ENCODE measurements at places on chromosomes 3 and 15. TPM values are rescaled to one million over a fixed set of nuclear protein-coding genes. Genes with fewer than 3 reads are reported as not detected.

DNA sequence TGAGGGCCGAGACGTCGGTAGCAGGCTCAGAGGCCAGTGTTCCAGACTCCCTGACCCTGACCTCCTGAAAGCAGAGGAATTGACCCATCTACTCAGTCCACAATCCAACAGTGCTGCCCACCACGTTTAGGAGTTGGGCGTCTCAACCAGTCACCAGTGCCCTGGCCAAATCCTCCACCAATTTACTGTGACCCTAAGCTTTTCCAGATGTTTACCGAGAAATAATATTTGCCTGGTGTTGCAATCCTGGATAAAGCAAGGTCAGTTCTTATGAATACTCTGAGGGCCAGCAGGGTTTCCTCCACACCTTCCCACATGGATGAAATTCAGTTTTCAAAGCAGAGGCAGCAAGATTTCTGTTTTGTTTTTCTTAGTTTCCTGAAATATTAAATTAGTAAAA lies 7.5 kb upstream of the APOD start:
- no peak for DNase-seq

DNA sequence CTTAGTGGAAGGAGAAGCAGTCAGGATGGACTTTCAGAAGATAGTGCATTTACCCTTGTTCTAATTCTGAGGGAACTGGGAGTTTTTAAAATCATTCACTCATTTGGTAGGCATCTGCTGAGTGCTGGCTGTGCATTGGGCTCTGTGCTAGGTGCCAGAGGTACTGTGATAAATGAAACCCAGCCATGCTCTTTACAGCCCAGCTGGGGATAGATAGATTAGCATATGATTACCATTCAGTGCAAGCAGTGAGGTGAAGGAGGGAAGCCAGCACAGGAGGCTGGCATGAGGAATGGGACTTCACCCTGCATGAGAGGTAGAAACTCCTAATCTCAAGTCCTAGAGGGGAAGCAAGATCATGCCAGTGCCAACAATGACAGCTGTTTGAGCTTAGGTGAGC lies 361.9 kb upstream of the TRIM42 start:
- no peak for DNase-seq

GRCh38 chr3:7917443-7918151 lies 584.0 kb upstream of the LMCD1 start:
- DNase-seq, result no peak

DNA sequence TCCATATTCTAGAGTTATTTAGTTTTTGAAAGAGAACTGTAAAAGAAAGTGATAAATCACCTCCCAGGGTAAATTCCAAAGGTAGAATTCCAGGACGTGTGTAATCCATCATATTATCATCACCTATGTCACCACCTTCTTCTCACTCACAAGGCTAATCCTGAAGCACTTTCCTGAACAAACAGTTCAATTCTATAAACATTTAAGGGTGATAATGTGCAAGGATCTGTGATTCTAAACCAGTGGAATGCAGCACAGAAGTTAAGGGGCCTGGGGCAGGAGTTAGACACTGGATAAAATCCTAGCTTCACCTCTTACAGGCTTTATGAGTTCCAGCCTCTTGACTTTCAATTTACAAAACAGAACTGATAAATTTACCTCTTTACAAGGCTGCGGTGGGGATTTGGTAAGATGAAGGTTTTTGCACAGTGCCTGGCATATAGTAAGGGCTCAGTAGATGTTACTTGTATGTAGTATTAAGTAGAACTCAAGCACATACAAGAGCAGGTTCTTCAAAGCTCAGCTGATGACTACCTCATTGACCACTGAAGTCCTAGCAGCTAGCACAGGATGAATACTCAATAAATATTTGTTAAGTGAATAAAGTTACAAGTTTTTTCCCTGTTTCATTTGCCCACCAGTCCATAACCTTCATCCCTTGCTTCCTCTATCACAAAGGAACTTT lies 47.3 kb upstream of the CCDC80 start:
- peak; percentile 16 for DNase-seq

GRCh38 chr3:87949879-87950208 lies 109.0 kb downstream of the CGGBP1 start:
- no peak for DNase-seq

- DNase-seq, result no peak
Observed at GRCh38 chr3:193620057-193620456, 27.0 kb downstream of the OPA1 start.

DNA sequence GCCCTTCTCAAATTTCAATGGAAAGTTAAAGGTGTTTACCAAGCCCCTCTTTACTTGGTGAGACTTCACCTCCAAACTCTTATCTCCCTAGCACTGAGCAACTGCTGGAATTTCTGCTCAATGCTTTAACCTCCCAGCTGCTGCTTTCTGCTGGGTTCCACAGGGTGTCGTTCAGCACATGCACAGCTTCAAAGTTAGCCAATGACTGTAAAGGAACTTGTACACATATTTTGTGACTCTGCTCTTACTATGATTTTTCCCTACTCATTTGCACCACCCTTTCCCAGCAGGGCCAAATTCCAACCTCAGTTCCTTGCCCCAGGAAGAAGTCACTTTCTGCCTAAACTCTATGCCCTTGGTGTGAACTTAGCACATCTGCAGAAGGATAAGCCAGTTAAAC lies 89.7 kb downstream of the ULK4 start:
- DNase-seq, result no peak

DNA sequence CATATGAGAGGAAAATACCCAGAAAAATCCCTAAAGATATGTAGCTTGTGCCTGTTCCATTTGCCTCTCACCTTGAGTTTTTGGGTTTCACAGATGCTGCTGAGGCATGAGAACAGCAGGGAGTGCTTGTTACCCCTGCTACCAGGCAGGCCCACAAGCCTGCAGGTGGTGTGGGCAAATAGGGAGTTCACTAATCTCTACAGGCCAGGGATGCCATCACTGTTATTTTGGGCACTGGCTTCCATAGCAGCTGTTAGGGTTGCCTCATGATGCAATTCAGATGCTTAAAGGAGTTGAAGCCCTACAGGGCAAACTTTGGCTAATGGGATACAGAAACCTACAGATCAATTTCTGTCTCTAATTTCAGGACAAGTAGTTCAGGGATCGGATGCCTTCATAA lies 873.5 kb downstream of the OTOL1 start:
- no peak for DNase-seq

DNA sequence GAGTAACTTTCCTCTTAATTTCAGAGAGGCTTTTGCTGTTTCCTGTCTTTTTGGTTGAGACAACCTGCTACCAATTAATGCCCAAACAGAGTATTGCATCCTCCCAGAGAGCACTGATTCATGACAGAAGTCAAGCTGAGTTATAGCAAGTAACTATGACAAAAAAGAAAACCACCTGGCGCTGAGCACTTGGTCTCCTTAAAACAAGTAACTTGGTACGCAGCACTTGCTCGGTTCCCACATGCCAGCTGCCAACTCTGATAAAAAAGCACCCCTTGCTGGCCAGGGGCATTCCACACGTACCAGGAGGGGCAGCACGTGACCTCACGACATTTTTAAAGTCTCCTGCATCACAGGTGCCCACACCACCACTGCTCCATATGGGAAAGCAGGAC lies 13.5 kb upstream of the MYO5C start:
- DNase-seq, result no peak

DNA sequence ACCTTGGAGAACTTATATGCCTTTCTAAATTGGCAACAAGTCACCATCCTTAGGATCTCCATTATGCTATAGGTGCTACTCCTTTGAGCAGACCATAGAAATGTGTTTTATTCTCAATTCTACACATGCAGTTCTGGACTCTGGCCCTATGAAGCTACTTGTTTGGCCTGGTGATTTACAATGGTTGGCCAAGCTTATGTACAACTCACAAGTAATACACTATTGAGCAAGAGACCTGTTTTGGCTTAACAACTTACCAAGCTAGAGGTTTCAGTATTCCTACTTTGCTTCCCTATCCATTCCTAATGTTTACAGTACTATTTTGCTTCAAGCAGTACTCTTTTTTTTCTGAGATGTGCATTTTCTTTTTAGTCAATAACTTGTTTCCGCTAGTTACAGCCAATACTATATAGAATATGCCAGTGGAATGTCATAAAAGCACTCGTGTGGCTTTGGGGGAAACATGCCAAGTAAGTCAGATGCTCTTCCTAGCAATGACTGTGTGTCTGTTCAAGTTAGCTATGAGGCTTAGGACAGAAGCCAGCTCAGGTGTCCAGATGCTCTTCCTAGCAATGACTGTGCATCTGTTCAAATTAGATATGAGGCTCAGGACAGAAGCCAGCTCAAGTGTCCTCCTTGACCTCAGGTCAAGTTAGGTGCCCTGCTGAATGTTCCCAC lies 174.9 kb upstream of the SEMA6D start:
- peak; percentile 69 for DNase-seq

DNA sequence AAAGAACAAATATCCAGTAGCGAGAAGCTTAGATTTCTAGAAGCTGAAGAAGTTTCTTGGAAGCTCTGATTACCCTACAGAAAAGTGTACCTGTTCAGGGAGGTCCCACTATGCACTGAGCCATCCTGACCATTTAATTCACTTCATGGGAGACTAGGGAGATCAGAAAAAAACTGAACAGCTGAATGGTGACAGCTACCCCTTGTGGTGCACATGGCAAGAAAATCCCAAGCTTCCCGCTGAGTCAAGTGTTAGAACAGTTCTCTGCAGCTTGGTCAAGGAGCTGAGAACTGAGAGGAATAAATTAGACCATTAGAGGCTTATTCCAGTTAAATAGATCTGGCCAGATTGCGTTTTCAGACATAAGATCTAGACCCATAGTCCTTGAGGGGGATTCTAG lies 197.2 kb upstream of the VEPH1 start:
- DNase-seq, result peak; percentile 26

- no peak for DNase-seq
Observed at GRCh38 chr3:99921986-99922385, 104.3 kb downstream of the CMSS1 start.

DNA sequence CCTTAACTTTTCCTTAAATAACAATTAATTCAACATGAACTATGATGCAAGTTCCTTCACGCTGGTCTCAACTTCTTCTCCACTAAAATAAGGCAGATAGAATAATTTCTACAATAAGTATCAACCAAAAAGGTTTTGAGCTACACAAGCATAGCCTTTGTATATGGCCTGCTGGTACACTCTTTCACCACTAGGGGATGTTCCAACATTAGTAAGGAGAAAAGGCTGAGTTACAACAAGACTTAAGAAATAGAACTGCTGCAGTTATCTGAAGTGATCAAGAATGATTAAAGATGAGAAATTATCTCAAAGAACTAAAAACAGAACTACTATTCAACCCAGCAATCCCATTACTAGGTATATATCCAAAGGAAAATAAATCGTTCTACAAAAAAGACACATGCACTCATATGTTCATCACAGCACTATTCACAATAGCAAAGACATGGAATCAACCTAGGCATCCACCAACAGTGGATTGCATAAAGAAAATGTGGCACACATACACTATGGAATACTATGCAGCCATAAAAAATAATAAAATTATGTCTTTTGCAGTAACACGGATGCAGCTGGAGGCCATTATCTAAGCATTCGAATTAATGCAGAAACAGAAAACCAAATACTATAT lies 14.4 kb downstream of the ATP13A3 start:
- DNase-seq, result peak; percentile 85

DNA sequence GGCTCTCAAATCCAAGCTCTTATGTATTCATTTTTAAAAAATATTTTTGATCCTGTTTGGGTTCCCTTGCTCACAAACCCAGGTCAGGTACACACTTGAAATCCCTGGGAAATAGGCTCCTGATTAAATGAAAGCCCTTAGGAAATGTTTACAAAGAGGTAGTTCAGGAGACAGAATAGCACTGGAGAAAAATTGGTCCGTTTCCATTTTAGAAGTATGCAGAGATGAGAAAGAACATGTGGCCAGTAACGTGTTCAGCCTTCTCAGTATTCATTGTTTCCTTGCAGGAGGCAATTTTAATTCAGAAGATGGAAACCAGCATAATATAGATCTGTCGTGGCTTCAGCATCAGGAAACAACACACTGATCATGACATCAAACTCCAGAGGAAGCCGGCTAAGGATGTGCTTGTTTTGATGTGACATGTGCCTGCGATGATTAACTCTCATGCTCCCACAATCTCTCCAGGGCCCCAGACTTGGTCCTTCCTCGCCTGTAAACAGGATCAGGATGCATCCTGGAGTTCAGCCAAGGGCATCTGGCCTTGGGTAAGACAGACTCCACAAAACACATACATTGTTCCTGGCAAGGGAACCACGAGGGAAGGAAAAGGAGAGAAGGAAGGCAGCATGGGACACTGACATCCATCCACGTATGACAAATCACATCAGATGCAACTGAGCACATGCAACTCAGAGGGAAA lies 350.5 kb upstream of the THBS1 start:
- no peak for DNase-seq

- no peak for DNase-seq
Observed at GRCh38 chr15:101063212-101063611, 144.1 kb downstream of the LRRK1 start.

DNA sequence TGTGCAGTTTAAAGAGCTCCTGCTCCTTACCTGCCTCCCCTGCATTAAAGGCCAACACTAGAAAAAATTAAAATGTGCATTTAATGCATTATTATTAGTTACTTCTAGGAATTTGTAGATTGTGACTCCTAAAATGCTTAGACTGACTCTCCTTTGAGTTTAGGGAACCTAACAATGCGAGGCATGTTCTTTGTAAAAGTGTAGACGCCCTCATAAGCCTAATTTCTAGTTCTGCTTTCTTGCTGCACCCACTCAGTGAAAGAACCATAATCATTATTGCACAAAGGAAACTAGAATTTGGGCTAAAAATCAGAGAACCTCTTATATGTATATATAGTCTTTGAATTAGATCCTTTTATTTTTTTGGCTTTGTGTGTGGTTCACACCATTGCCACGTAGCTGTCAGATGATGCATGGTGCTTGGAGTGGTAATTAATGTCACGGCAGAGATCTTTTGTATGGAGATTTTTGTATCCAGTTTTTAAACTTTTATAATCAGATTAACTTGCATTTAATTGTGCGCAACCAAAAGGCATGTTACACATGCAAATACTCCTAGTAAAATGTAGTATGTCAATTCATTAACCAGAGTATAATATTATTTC lies 710 bp downstream of the ABHD10 start:
- DNase-seq, result peak; percentile 26

DNA sequence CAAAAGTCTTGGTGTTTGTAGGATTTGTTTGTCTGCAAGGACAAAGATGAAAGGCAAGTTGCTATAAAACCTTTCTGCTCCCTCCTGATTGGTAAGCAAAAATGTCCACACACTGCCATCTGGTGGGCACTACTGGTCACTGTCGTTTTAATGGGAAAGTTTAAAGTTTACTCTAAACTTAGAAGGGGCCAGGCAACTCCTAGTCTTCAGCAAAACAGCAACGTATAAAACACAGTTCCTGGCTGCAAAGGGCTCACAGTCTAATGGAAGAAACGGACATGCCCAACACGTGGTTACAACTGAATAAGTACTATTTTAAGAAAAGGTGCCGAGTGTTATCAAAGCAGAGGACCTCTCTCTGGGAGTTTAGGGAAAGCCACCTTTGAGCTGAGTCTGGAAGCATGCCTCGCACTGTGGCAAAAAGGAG lies 23.7 kb upstream of the TPRG1 start:
- DNase-seq, result peak; percentile 82

CPN2 gene
- not detected for total RNA-seq

ADAM10 gene
- total RNA-seq, result 96.8 TPM

OR5K4 gene
- total RNA-seq, result not detected

GOLGA6L4 gene
- 0.73 TPM for total RNA-seq

TM6SF1 gene
- total RNA-seq, result not detected
